ENCODE measurements at places on chromosomes 13 and 19.

DNA sequence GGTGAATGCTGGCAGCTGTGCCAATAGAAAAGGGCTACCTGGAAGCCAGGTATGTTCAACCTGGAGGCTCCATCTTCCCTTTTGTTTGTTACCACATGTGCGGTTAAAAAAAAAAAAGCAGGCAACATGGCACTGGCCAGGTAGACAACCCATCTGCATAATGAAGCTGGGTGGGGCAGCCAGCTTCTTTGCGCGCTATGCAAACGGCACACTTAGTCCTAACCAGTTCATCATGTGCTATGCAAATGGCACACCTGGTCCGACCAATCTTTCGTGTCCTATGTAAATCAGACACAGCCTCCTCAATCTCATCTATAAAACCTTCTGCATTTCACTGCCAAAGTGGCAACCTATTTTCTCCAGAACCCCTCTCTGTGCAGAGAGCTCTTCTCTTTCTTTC is 11.3 kb upstream of the IGSF23 start:
- no peak for DNase-seq

DNA sequence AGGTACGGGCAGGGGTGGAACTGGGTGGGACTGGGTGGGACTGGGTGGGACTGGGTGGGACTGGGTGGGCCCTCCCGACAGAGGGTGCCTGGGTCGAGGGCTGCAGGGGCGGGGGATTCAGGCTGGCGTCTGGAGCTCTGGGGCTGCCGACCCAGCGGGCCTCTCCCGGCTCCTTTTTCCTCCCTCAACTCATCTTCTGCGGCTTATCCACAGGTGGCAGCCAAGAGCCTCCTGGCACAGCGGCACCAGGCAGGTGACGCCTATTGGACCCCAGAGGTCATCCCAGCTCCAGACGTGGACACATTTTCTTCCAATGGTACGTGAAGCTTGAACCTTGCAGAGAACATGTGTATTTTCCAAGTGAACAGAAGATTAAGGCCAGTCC is 533 bp downstream of the ZNF544 start:
- DNase-seq = peak; percentile 31

DNA sequence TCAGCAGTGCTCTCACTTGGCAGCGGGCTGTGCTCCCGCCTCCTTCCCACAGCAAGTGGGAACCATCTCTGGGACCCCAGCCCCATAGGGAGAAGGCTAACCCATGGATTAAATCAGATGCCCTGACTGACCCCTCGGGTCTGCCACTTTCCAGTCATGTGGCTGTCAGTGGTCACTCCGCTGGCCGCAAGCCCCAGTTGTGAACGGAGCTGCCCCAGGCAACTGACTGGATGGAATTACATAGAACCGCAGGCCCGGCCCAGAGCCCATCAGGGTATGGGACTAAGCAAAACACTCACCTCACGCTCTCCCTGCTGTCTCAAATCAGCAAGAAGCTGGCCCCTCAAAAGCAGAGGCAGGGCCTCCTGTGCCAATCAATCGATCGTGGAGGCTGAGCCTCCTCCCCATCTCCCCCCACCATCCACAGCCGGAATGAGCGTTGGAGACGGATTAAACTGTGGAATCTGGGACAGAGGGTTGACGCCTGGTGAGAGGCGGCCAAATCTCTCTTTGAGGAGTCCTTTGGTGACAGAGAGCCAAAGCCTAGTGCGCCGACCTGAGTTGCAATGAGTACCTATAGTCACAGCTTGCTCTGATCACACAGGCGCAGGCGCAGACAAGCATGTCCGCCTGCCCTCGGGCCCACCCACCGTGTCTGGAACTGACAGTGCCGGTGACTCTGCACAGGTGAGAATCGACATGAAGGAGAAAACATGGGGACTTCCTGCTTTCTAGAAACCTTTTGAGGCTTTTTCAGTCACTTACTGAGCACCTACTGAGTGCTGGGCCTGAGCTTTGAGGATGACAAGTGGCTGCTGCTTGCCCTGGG is 38.7 kb downstream of the PBX4 start:
- no peak for DNase-seq

- no peak for DNase-seq
Observed at GRCh38 chr13:75355609-75356008, 126.4 kb downstream of the TBC1D4 start.
